Stimulated activated CD4-positive, alpha-beta T cell treated with anti-CD3 and anti-CD28 coated beads, Interleukin-2, amount 100 ng/mL, for 4 hours (primary cell): ENCODE measurements at places on chromosomes 6 and 20.

GRCh38 chr6:153085239-153085638 lies 45.8 kb downstream of the RGS17 start:
- DNase-seq: no peak

DNA sequence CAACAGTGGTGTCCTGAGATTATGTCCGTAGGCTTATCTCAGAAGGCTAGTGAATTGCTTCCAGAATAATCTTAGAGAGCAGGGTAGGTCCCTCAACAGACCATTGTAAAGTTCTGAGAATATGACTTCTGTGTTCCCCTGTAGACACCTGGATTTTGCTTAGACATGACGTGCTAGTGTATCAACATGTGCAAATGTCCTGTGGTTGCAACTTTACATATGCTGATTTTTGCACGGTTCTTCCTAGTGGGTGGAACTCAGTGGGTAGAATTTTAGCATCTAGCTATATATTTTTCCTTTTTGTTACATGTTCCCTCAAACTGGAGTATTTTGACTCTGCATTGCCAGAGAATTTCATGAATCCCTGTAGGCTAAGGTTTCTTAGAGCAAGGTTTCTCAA lies 459.2 kb downstream of the RNF144B start:
- no peak for DNase-seq

DNA sequence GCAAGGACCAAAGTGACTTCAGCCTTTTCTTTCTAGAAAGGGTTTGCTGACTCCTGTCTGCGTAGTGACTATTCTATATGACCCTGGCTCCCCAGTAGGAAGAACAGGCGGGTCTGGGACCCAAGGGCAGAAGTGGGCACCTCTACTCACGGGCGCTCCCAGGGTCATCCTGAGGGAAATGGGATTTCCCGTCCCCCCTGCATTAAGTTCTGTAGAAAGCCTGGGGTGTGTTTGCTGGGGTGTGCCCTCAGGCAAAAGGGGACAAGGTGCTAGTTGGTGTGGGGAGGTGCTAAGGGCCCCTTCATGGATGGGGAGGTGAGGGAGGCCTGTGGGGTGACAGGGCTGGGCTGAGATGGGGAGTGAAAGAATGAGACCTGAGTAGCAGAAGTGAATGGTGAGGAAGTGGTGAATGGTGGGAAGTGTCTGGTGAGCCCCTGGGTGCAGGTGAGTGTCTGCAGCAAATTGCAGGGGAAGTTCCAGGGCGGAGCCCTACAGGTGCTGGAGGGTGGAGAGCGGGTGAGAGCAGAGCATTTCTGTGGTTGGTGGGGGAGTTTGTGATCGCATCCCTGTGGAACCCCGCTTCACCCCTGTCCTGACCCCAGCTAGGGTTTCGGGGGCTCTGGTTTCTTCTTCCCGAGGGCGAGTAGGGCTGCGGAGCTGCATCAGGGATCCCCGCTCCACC lies 21.1 kb downstream of the RAET1L start:
- no peak for DNase-seq

DNA sequence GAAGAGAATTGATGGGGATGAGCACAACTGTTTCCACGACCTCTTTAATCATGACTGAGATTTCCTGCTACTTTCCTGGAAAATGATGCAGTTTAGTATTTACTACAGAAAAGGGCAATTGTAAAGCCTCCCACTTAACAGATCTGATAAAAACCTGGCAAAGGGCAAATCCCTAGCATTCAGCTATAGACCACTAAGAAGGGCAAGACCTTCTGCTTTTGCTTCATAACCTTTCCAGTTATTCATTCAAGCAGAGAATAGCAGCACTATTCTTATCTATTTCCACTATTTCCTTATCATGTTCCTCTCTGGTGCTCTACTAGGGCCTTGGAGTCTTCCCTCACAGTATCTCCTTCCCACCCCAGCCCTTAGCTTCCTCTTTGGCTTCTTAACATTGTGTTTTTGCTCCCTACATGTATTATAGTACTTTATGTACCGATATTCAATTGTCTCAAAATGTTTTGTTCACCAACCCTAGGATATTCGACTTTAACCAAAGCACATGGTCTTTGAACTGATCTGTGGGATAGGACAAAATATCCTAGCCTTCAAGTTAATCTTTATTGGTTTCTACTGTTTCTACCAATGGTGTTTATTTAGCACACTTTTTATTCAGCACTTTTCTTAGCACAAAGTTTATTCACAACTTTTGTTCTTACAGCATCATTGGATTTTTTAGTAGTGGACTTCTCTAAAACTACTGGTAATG lies 32.7 kb upstream of the MANEA start:
- no peak for DNase-seq

- DNase-seq: no peak
These were observed 137.8 kb downstream of the EDN3 start for GRCh38 chr20:59438201-59438600.

DNA sequence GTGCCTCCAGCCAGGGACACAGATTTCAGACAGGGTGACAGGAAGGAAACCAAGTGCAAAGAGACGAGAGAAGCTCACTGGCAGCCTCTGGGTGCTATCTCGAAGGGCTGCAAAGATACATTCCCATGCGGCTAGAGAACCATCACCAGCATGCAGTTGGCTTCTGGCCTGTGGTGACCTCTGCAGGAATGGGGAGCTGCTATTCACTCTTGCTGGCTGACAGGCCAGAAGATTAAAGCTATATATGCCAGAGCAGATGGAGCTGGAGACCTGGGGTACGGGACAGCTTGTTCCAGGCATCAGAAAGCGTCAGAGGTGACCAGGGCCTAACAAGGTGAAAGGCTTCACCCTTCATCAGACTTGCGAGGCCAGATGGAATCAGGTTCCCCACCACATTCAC lies 20.0 kb downstream of the MAP1LC3A start:
- no peak for DNase-seq

- DNase-seq: no peak
These were observed 918.4 kb upstream of the MANEA start for GRCh38 chr6:94658929-94659328.

GRCh38 chr6:105389543-105389942 lies 13.3 kb downstream of the PREP start:
- no peak for DNase-seq

GRCh38 chr6:90406957-90407356 lies 110.3 kb upstream of the BACH2 start:
- DNase-seq: no peak

GRCh38 chr6:158663625-158664165 lies 13.8 kb downstream of the SYTL3 start:
- DNase-seq: no peak

DNA sequence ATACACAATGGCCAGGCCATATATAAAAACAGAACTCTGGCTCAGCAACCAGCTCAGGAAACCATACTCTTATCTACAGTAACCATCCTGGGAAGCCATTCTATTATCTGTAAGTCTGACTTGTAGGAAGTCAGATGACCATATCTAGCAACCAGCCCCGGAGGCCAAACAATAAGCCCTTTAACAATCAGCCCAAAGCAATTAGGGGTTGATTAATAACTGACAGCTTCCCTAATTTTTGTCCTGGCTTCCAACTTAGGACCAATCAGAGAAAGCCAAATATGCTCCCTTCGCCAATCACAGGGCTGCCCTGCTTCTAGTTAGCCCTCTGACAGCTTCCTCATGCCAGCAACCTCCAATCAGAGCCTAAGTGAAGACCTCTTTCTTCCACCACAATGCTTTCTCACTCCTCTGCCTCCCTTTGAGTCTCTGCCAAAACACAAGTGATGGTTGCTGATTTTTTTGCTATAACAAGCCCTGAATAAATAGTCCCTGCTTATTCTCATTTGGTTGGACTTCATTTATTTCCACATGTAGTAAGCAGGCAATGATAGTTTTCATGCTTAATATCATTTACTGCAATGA lies 37.8 kb upstream of the STXBP5 start:
- no peak for DNase-seq

DNA sequence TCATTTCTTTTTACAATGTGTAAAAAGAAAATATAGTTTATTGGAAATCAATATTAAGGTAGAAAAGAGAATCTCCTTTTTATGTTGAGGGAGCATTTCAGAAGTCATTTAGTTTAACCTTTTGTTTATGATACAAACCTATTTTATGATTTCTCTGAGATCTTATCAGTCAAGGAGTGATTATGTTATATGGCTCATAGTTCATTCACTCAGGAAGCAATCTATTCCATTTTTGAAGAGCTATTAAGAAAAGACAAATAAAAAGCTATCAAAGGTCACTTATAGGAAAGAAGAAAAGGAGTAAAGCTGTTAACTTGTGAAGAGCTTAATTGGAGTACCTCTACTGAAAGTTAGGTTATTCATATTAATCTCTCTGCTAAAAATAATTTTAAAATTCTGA lies 526.6 kb upstream of the JAG1 start:
- DNase-seq: no peak

- no peak for DNase-seq
These were observed 7.4 kb downstream of the FOXA2 start for GRCh38 chr20:22576733-22577514.
